ENCODE measurements at places on chromosomes 5 and 9.
A peak's percentile ranks its signal among the peaks of the same experiment; 100 is the strongest.

GRCh38 chr5:170538696-170539586 lies 35.1 kb downstream of the KCNIP1 start:
- no peak for DNase-seq
- no peaks in the 10 kb centered on the region for H3K4me1 ChIP-seq
- no peaks in the 10 kb centered on the region for H3K27me3 ChIP-seq
- no peaks in the 10 kb centered on the region for H3K36me3 ChIP-seq
- H3K4me3 ChIP-seq, result no peak overlapping the region

DNA sequence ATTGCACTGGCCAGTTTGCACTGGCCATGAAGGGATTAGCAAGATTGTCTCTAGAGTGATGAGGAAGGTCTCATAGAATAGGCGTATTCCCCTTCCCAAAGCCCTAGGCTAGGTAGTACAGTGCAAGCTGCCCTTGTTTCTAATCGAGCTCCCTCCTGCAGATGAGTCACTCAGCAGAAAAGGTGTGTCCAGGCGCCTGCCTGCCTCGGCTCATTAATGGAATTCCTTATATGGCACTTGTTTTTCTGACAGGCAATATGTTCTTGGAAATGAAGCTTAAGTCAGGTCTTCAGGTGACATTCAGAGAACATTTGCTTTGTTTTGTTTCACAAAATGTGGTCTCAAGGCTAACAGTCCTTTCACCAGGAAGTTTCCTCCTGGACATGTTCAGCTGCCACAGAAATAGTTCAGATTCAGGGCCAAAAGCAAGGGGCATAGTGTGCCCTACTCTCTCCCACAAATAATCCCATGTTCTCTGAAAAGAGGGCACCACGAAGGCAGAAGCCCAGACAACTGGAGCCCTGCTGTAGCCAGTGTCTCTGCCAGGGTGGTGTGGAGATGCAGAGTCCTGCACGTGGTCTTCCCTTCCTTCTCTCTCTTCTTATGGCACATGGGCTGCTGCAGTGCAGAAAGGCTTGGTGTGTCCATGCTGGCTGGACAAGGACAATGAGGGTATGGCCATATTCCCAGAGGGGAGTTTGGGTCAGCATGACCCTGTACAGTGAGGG lies 281.1 kb upstream of the MAP3K1 start:
- H3K27ac ChIP-seq, result no peak overlapping the region
- H3K36me3 ChIP-seq, result no peaks in the 10 kb centered on the region
- H3K4me3 ChIP-seq, result no peak overlapping the region
- H3K27me3 ChIP-seq, result no peaks in the 10 kb centered on the region
- H3K4me1 ChIP-seq, result no peaks in the 10 kb centered on the region

GRCh38 chr5:137565450-137565849 lies 66.3 kb upstream of the SPOCK1 start:
- no peak overlapping the region for H3K27ac ChIP-seq
- no peak overlapping the region for H3K4me3 ChIP-seq
- no peaks in the 10 kb centered on the region for H3K4me1 ChIP-seq
- H3K27me3 ChIP-seq, result no peaks in the 10 kb centered on the region
- no peak for DNase-seq

DNA sequence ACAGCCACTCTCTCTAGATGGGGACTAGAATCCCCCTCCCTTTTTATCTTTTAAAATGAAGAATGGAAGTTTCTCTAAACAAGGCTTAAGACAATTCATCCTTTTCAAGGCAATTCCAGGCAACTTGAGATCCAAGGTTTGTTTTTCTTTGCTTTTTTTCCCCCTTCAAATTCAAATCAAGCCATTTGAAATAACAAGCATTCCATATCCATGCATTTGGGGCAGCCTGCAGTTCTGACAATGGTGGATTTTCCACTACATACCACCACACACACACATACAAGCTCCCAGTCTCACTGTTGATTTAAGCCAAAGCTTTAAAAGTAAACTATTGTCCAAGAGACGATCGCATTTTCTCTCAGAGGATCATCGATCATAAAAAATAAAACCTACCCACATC lies 424 bp downstream of the INSYN2B start:
- no peak overlapping the region for H3K4me3 ChIP-seq
- H3K27ac ChIP-seq, result no peak overlapping the region

GRCh38 chr5:2736872-2737271 lies 14.6 kb downstream of the IRX2 start:
- no peak overlapping the region for H3K27ac ChIP-seq
- H3K27me3 ChIP-seq, result no peaks in the 10 kb centered on the region
- no peaks in the 10 kb centered on the region for H3K36me3 ChIP-seq
- no peak overlapping the region for H3K4me3 ChIP-seq
- peak; percentile 5 for DNase-seq

DNA sequence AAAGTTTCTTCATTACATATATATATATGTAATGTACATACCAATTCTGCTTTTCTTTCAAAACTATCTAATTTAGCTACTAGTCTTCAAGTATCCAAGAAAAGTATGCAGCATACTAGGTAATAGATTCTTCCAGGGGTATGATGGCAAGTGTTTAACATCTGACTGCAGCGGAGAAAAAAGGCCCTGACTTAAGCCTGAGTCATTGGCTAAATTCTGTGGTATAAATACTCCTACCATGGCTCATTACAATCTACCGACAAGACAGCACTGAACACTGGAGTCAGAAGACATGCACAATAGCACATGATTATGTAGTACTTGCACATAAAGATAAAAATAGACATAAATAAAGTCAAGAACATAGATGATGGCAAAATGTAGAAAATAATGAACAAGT lies 439.9 kb downstream of the BRINP1 start:
- H3K27ac ChIP-seq, result no peak overlapping the region
- H3K27me3 ChIP-seq, result no peaks in the 10 kb centered on the region
- peaks cover 6% of the 10 kb centered on the region for H3K4me1 ChIP-seq
- no peak overlapping the region for H3K4me3 ChIP-seq
- no peak for DNase-seq

GRCh38 chr5:174514983-174515394 lies 209.4 kb upstream of the MSX2 start:
- H3K4me1 ChIP-seq, result no peaks in the 10 kb centered on the region
- H3K4me3 ChIP-seq, result no peak overlapping the region
- no peak overlapping the region for H3K27ac ChIP-seq
- no peak for DNase-seq

DNA sequence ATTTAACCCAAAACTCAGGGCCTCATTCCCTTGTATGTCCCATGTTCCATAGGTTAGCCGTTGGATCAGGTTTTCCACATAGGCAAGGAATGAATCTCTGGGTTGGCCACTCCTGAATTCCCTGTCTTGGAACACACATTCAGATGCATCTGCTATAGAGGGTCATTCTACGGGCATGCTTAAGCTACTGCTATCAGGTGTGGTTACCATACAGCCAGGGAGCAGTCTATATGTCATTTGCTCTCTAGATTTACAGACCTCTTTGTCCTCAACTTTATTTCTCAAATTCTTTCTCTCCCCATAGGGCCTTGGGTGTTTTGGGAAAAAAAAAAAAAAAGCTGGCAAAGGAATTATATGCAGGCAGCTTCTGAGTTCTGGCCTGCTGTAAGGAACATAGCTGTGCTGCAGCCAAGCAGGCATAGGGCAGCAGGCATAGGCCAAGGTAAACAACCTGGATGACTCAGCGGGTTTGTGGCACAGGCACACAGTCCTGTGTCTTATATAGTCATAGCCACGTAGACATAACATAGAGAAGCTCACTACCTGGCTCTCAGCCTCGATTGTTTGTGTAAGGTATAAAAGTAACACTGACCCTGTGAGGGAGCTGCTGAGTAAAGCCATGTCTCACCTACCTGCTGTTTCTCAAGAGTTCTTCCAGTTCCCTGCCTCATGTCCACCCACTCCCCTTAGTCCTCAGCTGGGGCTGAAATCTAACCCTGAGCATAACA lies 141.5 kb downstream of the OSTF1 start:
- peak overlapping the region; percentile 99 for H3K27ac ChIP-seq
- H3K36me3 ChIP-seq, result no peaks in the 10 kb centered on the region
- peak; percentile 81 for DNase-seq
- no peak overlapping the region for H3K4me3 ChIP-seq
- no peaks in the 10 kb centered on the region for H3K27me3 ChIP-seq

DNA sequence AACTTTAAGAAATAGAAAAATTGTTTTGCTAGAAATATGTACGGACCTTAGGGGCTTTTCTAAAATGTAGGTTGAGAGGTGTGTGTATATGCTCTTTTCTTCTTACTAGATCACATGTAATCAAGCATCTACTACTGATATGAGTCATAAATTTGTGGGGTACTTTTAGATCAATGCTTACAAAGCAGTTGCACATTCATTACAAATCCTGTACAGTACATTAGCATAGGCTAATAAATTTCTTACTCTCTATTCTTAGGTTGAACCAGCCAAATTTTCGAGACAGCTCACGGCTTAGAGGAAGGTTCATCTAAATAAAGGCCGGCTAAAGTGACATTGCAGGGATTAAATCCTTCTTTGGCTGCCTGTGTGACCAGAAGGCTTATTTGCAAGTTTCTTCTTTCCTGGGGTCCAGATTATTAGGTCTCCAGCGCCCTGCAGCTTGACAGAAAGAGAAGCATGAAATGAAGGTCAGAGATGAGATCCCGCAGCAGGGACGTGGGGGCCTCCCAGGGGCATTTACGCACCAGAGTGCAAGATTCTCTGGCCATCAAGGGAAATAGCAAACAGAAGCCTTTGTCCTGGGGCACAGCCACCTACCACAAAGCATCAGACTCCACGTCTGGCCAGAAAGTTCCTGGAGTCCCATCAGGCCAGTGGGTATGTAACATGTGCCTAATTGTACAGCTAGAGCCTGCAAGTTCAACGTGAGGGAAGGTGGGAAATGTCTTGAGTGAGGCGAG lies 53.0 kb downstream of the NIM1K start:
- H3K4me1 ChIP-seq, result no peaks in the 10 kb centered on the region
- no peak overlapping the region for H3K4me3 ChIP-seq
- no peaks in the 10 kb centered on the region for H3K27me3 ChIP-seq
- H3K27ac ChIP-seq, result no peak overlapping the region
- no peaks in the 10 kb centered on the region for H3K36me3 ChIP-seq

GRCh38 chr9:115058684-115059315 lies 59.2 kb downstream of the TNC start:
- DNase-seq, result no peak
- H3K4me1 ChIP-seq, result peaks cover 14% of the 10 kb centered on the region
- no peak overlapping the region for H3K4me3 ChIP-seq
- no peak overlapping the region for H3K27ac ChIP-seq
- H3K36me3 ChIP-seq, result peaks cover 8% of the 10 kb centered on the region
- no peaks in the 10 kb centered on the region for H3K27me3 ChIP-seq

GRCh38 chr9:95836072-95836471 lies 39.4 kb upstream of the ERCC6L2 start:
- H3K36me3 ChIP-seq, result peaks cover 2% of the 10 kb centered on the region
- H3K27ac ChIP-seq, result no peak overlapping the region
- no peak for DNase-seq
- no peaks in the 10 kb centered on the region for H3K4me1 ChIP-seq
- no peaks in the 10 kb centered on the region for H3K27me3 ChIP-seq

DNA sequence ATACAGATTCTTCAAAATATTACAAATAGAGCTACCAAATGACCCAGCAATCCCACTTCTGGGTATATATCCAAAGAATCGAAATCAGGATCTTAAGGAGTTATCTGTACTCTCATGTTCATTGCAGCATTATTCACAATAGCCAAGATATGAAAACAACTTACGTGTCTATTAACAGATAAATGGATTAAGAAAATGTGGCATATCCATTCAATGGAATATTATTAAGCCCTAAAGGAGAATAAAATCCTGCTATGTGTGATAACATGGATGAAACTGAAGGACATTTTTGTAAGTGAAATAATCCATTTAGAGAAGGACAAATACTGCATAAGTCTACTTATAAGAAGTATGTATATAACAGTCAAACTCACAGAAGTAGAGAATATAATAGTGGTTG lies 450.6 kb downstream of the TMEM232 start:
- no peaks in the 10 kb centered on the region for H3K4me1 ChIP-seq
- no peak overlapping the region for H3K27ac ChIP-seq
- no peaks in the 10 kb centered on the region for H3K27me3 ChIP-seq

Data from aorta (tissue), 5 donors.